Muscle of leg (tissue), 16 donors: ENCODE measurements at places on chromosomes 7 and 10. TPM values are rescaled to one million over a fixed set of nuclear protein-coding genes. Genes with fewer than 3 reads are reported as not detected.

Gene CPXM2
- 3.9 TPM for total RNA-seq

Gene MYH16
- total RNA-seq = not detected

DNA sequence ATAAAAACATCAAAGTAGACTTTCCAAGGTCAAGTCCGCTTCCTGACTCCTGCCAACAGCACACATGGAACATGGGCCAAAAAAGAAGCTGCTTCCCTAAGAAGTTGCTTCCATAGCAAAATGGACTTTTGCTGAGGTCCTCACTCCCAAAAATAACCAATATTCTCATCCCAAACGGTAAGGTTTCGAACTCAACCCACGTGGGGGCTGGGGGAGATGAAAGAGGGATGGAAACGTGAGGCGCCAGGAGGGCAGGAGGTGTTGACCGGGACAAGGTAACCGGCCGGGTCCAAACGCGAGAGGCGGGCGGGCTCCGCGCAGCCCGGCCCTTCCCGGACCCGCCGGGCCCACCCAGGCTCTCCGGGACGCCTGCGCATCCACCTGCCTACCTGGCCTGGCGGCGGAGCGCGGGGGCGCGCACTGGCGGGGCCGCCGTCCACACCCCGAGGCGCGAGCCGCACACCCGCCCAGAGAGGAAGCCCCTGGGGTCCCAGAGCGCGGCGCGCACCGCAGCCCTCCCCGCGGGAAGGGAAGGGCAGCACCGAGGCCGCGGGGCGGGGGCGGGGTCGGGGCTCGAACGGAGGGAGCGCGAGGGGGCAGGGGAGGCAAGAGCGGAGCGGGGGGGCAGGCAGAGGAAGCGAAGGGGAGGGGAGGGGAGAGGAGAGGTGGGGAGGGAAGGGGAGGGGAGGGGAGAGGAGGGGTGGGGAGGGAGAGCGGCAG is 742 bp downstream of the LMBR1 start:
- DNase-seq = peak; percentile 63

- no peak for DNase-seq
Measured at GRCh38 chr7:37546677-37547076, 98.0 kb upstream of the ELMO1 start.

DNA sequence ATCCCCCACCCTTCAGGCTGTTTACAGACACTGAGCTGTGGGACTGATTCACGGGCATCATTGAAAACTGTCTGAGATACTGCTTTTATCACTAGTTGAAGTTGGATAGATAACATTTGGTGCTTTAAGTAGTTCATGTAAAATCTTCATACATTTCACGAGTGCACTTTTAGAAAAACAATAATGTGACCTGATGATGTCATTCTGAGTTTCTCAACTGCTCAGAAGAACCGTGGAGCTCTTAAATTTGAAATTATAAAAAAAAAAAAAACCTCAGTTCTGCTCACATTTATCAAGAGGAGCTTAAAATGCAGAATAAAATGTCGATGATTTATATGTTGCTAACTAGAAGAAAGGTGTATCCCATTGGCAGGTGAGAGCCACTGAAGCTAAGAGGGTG is 81.5 kb downstream of the GALNT11 start:
- DNase-seq = no peak

DNA sequence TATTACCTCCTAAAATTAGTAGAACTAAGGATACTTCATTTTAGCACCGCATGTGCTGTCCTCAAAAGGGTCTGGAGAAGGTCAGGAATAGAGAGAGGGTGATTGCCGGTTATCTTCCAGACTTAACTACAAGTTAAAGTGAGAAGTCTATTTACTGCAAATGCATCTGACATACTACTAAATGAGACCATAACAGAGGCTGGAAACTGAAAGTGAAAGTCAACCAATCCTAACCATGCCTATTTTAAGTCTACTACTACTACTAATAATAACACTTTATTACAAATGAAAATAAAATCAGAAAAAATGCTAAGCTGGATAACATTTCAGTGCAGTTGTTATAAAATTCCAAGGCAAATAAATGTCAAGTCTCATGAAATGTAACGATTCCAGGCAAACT is 244.7 kb downstream of the KIF20B start:
- no peak for DNase-seq

DNA sequence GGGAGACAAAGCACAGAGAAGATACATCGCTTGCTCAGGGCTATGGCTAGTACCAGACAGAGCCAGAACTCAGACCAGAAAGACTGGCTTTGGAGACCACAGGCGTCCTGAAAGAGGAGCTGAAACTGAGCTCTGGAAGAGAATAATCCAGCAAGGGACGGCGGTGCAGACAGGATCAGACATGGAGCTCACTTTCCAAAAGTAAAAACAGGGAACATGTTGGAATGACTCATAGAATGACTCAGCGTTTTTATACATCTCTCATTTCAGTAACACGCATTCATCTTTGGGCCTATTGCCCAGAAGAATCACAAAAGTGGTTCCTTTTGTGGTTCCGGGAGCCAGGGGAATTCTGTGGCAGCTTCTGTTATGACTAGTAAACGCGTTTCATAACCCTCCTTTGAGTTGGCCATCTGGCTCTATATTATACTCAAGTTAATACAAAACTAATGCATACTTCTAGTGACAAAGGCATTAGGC is 37.2 kb downstream of the PLEKHS1 start:
- DNase-seq = peak; percentile 62

GRCh38 chr10:86450806-86451603 is 70.6 kb downstream of the WAPL start:
- DNase-seq = no peak

Gene MSMB
- not detected for total RNA-seq

Gene BEND7
- 5.6 TPM for total RNA-seq

Gene NOC3L
- 20.6 TPM for total RNA-seq

Gene OR6V1
- total RNA-seq = not detected

DNA sequence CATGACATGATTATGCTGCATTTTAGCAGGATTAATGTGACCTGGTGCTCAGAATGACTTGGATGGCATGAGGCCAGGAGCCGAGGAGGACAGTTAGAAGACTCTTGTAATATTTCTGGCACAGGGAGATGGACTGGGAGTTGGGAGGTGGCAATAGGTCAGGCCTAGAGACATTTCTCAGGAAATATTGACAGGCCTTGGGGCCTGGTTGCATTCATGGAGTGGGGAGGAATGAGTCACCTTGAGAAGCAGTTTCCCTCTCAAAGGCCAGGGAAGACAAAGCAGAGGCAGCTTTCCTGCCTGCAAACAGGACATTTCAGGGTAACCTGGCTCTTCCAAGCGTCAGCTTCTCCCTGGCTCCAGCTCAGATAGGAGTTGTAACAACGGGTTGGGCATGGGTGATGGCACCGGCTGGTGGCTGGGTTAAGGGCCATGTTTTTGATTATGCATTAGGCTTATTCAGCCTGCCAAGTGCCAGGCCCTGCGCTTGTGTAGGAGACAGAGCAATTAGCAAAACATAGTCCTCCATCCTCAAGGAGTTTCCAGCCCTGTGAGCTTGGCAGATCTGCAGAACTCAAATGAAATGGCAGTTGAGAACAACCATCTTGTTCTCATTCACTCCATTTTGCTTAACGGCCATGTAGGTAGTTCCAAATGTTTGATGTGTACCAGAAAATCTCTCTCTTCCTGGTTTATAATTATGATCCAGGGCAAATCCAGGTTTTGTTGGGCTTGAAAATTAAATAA is 38.2 kb downstream of the HK1 start:
- no peak for DNase-seq

GRCh38 chr10:59713196-59713821 is 3.7 kb upstream of the SLC16A9 start:
- DNase-seq = no peak

Gene NKX2-3
- total RNA-seq = 0.62 TPM

DNA sequence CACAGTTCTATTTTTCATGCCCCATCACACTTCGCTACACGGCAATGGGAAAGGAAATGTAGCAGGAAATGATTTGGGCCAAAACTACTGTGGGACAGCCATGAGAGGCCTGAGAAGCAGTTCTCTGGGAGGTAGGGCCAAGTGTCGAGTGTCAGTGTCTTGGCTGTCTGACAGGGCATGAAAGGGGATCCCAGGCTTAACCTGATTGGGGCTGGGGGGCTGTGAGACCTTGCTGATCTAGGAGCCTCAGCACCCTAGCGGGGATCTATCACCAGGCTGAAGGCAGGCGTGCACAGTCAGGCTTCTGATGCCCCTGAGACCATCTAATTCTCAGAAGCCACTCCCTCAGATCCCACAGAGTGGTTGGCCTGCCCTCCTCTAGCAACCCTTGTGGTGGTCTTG is 58.2 kb upstream of the SLC25A13 start:
- DNase-seq = no peak

Gene OPALIN
- not detected for total RNA-seq

Gene ZNF804B
- under 0.01 TPM for total RNA-seq

DNA sequence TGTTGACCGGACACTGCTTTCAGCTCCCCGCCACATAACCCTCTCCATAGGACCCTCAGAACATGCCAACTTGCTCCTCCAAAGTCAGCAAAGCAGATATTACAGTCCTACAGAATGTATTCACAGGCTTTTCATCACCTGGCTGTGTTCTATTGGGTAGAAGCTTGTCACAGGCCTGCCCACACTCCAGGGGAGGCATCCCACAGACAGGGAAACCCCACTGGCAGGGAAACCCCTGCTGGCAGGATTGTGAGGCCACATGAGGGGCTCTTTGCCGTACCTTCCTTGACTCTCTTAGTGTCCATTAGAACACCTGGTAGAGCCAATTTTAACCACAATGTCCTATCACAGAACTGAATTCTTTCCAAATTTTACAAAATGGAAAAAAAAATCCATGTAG is 344.2 kb upstream of the MGMT start:
- DNase-seq = no peak

- no peak for DNase-seq
Measured at GRCh38 chr10:14456218-14456869, 125.6 kb upstream of the FRMD4A start.

DNA sequence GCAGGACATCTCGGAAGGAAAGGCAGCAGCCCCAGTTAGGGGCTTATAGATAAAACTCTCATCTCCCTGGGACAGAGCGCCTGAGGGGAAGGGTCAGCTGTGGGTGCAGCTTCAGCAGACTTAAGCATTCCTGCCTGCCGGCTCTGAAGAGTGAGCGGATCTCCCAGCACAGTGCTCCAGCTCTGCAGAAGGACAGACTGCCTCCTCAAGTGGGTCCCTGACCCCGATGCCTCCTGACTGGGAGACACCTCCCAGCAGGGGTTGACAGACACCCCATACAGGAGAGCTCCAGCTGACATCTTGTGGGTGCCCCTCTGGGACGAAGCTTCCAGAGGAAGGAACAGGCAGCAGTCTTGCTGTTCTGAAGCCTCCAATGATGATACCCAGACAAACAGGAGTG is 117.1 kb upstream of the POT1 start:
- DNase-seq = no peak

GRCh38 chr10:35336921-35337823 is 863 bp downstream of the CCNY start:
- peak; percentile 57 for DNase-seq

DNA sequence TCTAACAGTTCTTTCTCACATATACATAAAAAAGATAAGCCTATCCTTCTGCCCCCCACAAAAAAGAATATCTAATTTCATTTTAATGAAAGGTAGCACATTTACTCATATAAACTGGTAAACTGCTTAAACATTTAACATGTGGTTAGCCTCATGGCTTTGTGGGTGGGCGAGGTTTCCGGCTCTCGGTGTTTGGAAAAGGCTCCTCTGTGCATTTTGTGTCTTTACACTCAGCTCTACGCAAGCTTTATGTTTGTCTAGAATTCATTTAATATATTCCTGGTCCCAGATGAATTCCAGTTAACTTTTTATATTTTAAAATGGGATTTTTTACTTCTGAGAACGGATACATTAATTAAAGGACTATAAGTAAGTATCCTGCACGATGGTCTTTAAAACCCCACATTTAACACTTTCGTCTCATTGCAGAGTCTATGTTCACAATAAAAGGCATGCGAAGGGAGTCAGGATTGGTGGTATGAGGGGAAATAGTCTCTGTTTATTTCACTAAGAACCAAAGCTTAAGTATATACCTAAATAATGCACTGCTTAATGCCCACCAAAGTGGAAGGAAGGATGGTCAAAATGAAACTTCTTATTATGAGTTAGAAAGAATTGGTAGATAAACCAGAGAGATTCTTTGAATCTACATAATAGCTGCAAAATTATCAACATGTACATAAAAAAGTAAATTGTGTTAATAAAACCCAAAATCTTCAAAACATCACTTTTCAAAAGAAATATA is 197.2 kb downstream of the CRPPA start:
- DNase-seq = no peak
